Retina (tissue), 1 donor: ENCODE measurements at places on chromosomes 12 and 14.

DNA sequence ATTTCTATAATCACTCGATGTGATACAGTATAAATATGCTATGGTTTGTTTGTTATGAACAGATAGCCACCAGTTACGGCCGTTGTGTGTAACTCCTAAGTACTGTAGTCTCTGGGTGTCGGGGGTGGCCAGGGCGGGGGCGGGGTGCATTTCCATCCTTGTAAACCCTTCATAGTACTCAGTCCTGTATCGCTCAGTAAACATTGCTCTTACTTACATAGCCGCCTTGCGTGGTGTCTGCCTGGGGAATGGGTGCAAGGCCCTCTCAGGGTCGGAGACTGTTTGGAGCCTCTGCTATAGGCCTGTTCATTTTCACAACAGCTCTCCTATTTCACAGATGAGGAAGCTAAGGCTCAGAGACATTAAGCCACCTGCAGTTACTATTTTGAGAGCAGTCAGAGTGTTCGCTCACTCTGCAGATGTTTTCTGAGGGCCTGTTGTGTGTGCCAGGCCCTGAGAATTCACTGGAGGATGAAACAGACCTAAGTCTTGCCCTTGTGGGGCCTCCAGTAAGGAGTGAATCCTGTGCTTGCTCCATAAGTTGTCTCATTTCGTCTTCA is 42.5 kb downstream of the JDP2 start:
- no peak for DNase-seq

DNA sequence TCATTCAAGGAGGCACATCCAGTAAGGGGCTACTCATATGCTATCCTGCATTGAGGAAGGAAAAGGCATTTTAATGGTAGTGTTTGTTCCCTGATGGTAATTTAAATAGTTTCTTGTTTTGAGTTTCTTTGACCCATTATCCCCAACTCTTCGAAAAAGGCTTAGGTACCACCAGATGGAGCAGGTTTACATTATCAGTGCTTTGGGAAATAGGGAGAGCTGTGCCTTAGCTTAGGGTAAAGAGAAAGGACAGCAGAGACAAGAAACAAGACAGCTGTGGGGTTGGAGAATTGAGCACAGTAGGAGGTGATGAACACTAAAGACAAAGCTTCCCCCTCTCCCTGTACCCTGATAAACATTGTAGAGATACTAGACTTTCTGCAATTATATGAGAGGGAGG is 29.1 kb upstream of the HELB start:
- DNase-seq = no peak

DNA sequence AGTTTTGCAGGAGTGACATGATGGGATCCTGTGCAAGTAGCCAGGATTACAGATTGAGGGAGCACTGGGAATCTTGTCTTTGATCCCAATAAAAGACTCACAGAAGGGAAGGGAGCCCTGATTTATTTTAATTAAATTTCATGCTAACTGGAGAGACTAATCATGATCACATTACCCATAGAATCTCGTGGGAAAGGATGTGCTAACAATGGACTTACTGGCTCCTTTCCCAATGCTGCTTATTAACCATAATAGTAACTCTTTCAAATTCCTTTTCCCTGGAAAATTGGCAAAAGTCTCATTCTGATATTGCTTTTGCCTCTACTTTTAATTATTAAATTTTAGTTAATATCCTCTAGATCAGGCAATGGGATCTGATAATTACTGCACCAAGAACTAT is 174.8 kb upstream of the AVPR1A start:
- no peak for DNase-seq

DNA sequence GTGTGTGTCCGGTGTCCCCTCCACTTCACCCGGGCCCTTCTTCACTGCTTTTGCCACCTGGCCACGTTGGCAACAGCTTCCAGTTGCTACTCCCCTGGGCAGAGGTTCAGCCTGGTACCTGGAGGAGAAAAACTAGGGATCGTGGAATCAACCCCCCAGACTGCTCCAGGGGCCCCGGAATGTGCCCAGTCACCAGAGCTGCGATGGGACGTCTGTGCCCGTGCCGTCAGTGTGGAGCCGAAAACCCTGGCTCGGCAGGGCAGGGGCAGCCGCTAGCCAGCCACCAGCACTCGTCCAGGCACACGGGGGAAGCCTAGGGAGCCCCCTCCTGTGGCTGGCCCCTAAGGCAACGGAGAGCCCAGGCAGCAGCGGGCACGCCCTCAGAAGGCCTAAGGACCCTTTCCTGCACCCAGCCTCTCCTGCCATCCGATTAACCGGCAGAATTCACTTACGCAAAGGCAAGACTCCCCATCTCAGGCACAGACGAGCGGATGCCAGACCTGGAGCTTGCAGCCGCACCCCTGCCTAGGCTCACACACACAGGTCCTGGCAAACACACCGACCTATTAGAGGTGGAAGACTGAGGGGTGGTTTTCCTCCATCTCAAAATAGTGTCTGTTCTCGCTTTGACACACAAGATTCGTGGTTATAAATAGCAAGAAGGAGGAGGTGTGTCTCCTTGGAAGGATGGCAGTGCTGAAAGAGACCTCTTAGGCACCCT is 62.6 kb downstream of the FBXL14 start:
- DNase-seq = no peak

DNA sequence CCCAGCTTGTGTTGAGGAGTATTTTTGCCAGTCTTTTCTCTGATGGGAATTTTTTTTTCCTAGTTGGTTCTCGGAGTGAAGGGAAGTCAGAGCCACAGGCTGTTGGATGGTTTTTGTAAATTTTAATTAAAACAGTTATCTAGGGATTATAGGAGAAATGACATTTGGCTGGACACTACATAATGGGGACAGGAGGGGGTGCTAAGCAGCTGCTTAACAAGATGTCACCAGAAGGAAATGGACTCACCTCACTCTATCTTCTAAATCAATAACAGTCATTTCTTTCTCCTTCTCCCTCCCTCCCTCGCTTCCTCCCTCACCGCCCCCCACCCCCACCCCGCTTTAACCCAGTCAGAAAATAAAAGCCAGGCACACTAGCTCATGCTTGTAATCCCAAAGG is 93.4 kb upstream of the TMEM233 start:
- no peak for DNase-seq
